ENCODE measurements at places on chromosomes 12 and 14. TPM values are rescaled to one million over a fixed set of nuclear protein-coding genes. Genes with fewer than 3 reads are reported as not detected.

The SOAT2 gene
- total RNA-seq, result not detected

DNA sequence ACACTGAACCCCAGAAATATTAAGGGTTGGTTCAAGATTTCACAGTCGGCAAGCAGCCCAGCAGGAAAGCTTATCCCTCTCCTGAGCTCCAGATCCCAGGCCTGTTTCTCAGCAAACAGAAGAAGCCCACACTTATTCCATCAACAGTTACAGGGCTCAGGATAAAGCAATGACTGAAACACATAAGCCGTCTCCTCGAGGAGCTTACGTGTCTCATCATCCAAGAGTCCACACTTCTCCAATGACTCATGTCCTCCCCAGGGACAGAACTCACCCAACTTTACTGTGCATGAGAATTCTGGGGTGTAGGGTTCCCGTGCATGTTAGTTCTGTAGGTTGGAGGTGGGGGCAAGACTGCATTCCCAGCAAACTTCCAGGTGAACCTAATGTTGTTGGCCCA, 31.2 kb downstream of the GSC start:
- DNase-seq, result no peak

GRCh38 chr12:79056775-79057174, 192.2 kb downstream of the SYT1 start:
- no peak for DNase-seq

- no peak for DNase-seq
Measured at GRCh38 chr14:80764496-80764895, 177.0 kb downstream of the CEP128 start.

DNA sequence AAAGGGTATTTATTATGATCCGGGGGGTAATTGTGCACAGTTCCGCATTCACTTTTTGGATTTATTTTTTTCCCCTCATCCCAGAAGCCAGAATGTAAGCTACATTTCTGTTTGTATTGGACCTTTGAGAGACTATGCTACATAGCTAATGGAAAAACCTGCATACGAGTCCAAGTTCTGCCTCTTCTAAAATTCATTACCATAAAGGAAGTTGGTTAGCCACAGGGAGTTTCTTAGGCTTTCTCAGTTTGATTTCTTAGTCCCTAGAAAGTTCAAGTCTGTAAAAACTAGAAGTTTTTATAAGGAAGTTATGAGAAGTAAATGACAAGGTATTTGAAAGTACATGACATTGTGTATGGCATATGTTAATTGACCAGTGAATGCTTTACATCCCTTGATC, 138.7 kb downstream of the PDE3A start:
- DNase-seq, result no peak

The PXMP2 gene
- total RNA-seq, result 7.7 TPM

DNA sequence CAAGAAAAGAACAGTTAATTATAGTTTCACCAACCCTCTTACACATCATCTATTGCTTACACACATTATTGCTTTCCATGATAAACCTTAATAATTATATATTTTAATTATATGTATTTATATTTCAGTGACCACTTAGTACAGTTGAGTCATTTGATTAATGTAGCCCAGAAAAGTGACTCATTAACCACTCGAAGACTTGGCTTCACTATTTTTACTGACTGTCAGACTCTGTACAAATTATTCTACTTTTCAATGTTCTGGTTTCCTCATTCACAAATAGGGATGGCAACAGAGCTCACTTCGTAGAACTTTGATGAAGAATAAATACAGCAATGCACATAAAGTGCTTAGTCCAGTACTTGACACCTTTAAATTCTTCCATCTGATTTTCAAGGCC, 98.3 kb downstream of the CFAP54 start:
- DNase-seq, result no peak

DNA sequence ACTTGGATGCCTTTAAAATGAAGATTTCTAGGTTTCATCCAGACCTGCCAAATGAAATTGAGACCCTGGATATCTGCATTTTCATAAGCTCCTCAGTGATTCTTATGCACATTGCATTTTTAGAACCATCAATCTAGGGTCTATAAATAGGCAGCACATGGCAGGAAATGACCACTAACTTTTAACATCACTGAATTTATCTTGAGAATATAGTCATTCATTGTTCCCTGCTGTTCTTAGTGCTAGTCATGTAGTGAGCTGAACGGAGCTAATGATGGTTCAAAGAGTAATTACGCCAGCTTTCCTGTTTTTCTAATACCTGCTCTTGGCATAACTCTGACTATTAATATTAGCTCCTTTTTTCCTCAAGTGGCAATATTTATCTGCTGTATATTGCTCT, 91.6 kb downstream of the TPH2 start:
- no peak for DNase-seq

The ERC1 gene
- 57.0 TPM for total RNA-seq

The SLC25A29 gene
- 20.6 TPM for total RNA-seq

The MUCL1 gene
- not detected for total RNA-seq

GRCh38 chr12:6788972-6789924, at the start of gene CD4:
Gene CD4, plus strand, starts transcription at chr12:6789528. Its CDS starts 10,611 bp downstream, at chr12:6800139.
- no peak for DNase-seq

DNA sequence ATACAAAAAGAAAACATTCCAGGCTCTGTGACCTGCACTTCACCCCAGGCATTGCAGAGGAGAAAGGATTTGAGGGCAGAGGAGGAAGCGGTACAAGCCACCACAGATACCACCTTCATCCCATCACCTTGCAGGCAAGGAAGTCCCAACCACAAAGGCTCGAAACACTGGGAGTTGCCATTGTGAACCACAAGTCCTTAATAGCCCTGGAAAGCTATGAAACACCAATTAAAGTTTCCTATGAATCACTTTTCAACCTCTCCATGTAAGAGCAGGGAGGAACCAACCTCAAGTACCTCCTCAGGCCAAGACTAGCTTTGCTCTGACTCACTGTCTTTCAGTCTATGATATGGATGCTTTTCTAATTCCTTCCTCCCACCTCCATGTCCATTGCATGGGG, 27.0 kb downstream of the MAP3K9 start:
- DNase-seq, result no peak

The MYBPC1 gene
- total RNA-seq, result not detected

The RHEBL1 gene
- 3.2 TPM for total RNA-seq

The VEZT gene
- 47.2 TPM for total RNA-seq

The COCH gene
- total RNA-seq, result 10.2 TPM

The VDR gene
- 0.86 TPM for total RNA-seq

DNA sequence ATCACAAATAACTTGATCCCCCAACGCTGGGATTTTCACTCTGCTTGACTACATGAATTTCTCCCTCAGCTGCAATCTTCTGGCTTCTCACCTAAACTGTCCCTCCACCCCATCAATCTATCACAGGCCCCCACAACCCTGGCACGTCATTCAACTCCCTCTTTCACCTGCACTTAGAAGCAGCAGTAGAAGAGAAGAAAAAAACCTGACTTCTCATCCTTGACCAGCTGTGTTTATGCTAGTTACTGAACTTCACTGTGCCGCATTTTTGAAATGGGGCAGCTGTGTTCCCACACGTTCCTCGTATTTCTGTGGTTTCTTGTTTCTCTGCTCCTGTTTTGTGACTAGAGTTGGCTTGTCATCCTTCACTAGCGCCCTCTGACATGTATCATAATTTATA, 35.0 kb downstream of the ITPR2 start:
- DNase-seq, result no peak

DNA sequence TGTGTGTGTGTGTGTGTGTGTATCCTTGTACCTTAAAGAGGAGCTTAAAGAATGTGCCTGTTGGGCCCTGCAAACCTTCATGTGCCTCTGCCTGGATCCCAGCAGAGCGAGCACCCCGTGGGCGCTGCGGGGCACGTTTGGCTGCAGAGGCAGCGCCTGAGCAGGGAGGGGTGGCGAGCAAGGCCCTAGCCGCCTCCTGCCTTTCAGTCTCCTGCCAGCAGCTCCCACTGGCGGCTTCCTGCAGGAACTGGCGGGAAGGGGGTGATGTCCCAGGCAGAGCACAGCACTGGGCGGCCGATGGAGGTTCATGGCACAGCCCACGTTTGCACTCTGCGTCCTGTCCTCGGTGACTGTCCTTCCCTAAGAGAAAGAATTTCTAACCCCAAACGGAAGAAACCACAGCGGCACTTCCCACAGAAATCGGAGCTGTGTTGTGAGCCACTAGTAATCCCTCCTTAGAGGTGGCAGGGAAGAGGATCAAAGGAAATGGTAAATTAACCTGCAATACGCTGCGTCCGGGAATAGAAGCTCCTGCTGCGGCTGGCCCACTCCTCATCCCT, 19.8 kb downstream of the ZBTB42 start:
- no peak for DNase-seq

The PCED1B gene
- total RNA-seq, result 60.9 TPM

DNA sequence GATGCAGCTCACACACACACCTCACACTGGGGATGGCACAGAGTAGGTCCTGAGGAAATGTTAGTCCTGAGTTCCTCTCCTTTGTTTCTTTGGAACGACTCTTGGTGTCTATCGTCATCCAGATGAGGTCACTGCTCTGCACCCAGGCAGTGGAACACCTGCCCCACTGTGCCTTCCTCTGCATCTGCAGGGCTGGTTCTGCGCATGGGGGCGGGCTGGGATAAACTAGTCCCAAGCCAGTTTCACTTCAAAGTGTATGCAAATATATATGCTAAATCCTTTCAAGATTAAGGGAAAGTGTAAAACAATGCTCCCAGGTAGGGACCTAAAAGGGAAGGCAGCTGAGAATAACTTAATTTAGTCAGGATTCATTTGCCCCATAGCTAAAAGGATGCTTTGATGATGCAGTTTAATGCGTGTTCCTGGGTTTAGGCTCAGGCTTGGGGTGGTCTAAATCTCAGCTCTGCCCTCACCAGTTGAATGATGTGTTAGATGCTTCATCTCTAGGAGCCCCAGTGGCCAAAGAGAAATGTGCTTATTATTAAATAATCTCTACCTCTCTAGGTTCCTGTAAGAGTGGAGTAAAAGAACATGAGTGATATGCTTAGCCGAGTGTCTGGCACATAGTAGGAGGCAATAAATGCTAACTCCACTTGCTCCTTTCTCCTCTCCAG, 47.1 kb upstream of the OVCH1 start:
- no peak for DNase-seq

The TRHDE gene
- not detected for total RNA-seq

GRCh38 chr12:66848967-66849366, 170.1 kb upstream of the GRIP1 start:
- DNase-seq, result no peak

DNA sequence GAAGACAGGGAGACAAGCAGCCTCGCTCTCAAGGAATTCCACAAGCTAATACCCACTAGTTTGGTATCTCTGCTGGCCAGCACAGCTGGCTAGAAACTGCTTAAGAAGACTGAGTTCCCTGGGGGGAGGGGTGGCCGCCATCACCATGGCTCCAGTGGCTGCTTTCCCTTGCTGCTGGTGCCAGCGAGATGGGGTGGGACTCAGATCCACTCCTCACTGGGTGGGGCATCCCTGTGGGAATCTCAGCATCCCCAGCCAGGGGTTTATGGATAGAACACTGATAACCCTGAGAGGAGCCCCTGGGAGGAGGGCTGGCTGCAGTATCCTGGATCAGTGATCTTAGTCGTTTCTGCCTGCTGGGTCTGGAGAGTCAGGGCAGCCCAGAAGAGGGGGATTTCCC, 170.6 kb upstream of the MDGA2 start:
- DNase-seq, result no peak

The PMCH gene
- not detected for total RNA-seq

DNA sequence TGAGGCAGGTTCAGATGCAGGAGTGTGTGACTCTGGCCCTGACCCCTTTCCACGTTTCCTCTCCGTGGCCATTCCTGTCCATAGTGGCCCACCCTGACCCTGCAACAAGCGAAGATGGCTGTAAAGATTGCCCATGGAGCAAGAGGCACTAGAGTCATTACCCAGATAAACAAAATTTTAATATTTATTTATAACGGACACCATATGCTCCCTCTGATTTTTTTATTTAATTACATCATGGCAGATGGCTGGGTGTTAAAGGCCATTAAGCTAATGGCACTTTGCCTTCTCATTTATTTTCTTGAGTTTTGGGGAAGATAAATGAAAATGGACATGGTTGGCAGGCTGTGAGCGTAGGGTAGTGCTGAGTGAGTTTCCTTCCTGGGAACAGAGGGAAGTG, 58.7 kb downstream of the WSCD2 start:
- no peak for DNase-seq

The LHX5 gene
- total RNA-seq, result not detected

DNA sequence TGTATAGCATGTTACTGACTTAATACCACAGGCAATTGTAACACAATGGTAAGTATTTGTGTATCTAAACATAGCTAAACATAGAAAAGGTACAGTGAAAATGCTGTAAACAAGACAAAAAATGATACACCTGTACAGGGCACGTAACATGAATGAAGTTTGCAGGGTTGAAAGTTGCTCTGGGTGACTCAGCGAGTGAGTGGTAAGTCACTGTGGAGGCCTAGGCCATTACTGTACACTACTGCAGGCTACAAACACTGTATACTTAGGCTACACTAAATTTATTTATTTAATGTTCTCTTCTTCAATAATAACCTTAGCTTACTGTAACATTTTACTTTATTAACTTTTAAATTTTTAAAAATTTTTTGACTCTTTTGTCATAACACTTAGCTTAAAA, 158.4 kb downstream of the IPO8 start:
- DNase-seq, result no peak

DNA sequence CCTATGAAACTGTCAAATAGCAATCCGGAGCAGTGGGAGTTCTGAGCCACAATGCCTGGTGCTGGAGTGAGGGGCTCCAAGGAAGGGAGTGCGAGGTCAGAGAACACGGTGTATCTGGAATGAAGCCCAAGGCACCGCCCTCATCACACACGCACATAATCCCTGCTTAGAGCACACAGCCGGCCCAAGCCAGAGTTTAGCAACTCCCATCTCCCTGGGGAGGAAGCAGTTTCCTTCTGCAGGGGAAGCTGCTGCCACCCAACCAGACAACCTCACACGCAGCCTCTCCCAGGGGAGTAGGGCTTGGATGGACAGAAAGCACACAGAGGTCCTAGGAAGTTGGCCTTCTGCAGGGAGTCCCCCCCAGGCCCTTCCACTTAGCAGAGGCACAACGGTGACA, 31.3 kb downstream of the ACTN1 start:
- DNase-seq, result no peak

DNA sequence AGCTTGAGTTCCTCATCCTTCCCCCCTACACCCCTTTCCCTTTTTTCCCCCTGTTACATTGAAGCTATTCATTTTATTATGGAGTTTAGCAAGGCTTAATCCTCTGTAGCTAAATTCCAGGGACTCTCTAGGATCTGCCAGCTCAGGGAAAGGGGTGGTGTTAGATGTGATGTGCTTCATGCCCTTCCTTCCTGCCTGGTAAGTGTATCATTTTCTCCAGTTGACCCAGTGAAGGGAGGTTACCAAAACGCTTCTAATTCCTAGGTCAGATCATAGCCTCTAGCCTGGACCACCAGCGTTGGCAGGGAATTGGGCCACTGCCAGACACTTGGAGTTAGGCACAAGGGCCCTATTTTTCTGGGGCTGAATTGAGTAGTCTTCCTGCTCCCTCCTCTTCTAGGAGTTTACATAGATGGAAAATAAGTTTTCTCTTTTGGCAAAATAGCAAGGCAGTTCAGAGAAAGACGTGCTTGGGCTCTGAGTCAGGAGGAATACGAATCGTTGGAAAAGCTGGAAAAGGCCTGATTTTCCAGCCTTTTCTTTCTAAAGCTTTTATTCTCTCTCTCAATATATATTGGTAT, 88.3 kb downstream of the NPAS3 start:
- DNase-seq, result no peak
